ENCODE measurements at places on chromosomes 3 and 15. TPM values are rescaled to one million over a fixed set of nuclear protein-coding genes. Genes with fewer than 3 reads are reported as not detected.

GRCh38 chr3:147130461-147130860 lies 275.9 kb downstream of the ZIC4 start:
- DNase-seq = no peak

DNA sequence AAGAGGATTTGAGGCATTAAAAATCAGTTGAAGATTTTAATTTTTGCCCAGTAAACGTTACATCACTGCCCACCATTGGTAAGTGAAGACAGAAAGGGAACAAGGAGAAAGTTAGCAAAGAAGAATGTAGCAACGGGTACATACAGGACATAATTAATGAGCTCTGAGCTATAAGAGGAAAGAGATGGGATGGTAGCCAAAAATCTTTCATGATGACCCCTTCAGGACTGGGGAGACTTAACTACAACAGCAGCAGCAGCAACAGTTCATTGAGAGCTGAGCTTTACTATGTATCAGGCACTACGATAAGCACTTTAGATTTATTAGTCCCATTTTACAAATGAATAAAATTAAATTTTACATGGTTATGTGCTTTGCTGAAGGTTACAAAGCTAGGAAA lies 18.4 kb downstream of the EMC4 start:
- DNase-seq = no peak

DNA sequence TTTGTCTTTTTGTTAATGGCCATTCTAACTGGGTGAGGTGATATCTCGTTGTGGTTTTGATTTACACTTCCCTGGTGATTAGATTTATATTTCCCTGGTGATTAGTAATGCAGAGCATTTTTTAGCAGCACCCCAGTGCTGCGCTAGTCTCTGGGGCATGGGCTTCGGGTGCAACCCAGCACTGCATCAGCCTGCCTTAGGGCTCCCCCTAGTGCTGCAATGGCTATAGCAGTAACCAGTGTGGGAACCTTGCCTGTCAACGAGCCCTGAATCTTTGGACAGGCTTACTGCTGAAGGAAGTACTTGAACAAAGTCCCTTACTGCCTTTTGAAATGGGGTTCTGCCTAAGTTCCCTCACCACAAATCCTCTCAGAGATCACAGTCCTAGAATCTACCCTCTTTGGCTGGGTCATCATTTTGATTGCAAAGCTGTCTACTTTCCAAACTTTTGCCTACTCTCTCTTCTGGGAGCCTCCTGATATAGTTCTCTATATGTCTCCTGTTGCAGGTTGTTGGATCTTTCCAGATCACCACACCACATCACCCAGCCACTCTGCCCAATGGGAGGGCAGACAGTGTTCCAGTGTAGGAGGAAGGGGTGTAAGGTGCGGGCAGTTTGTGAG lies 79.2 kb upstream of the CCNL1 start:
- no peak for DNase-seq

GRCh38 chr3:29291260-29291981 lies 10.6 kb downstream of the RBMS3 start:
- DNase-seq = no peak

- no peak for DNase-seq
Measured at GRCh38 chr3:52998771-52999513, 46.9 kb downstream of the SFMBT1 start.

GRCh38 chr15:69869291-69869690 lies 228.4 kb downstream of the TLE3 start:
- no peak for DNase-seq

- DNase-seq = no peak
Measured at GRCh38 chr3:78969483-78969882, 798.3 kb downstream of the ROBO1 start.

DNA sequence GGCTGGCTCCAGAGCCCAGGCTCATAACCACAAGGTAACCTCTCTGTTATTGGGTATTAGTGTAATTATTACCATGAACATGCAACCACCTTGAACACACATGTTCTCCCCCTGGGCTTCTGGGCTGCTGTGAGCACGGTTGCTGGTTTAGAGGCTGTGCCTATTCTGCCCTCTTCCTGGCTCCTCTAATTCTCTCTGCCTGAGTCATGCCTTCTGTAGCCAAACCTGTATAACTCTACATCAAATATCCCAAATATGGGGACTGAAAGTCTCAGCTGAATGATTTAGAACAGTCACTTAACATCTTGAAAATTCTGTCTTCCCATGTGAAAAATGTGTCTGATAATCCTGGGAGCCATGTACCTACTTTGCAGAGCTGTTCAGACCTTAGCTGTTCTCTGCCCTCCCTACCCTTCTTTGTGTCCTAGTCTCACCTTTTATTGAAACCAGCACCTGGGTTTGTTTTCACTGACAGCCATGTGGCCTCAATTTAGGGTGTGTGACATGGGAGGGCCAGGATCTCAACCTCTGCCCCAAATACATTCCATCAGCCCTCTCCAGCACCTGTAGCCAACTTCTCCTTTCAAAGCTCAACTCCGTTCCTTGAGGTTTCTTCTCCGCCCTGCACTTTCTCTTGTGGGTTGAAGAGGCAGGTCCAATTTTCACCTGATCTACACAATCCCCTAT lies 60.7 kb downstream of the PDZRN3 start:
- no peak for DNase-seq

DNA sequence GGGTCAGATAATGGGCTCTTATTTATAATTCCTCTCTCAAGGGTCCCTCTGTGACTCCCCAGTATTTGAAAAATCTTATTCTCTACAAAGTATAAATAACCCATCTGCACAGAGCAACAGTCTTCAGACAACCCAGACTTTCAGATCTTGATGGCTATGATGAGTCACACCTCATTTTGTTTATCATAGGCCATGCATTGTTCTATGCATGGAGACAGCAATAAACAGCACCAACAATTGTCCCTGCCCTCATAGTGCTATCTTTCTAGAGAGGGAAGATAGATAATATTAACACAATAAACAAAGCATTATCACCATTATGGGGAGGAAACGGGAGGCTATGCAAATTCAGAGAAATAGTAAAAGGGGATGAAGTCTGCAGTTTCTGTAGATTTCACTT lies 13.4 kb downstream of the FHIT start:
- DNase-seq = no peak

GRCh38 chr3:139455206-139455605 lies 21.1 kb downstream of the RBP2 start:
- DNase-seq = no peak

DNA sequence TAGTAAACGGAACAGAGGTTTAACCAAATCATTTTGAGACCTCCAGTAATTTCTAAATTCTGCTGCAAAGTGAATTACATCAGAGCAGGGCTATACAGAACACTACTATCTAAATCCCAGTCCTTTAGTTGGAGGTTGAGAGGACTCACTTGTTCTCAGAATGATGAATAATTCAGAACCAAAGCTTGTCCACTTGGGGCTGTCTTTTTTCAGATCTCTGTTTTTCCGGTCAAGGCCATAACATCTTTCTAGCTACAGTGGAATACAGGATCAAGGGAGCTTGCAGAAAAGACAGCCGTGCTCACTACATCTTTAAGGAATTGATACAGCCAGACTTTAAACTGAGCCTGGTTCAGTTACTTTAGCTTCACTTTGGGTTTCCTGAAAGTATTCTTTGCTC lies 194.5 kb downstream of the EFHB start:
- no peak for DNase-seq

DNA sequence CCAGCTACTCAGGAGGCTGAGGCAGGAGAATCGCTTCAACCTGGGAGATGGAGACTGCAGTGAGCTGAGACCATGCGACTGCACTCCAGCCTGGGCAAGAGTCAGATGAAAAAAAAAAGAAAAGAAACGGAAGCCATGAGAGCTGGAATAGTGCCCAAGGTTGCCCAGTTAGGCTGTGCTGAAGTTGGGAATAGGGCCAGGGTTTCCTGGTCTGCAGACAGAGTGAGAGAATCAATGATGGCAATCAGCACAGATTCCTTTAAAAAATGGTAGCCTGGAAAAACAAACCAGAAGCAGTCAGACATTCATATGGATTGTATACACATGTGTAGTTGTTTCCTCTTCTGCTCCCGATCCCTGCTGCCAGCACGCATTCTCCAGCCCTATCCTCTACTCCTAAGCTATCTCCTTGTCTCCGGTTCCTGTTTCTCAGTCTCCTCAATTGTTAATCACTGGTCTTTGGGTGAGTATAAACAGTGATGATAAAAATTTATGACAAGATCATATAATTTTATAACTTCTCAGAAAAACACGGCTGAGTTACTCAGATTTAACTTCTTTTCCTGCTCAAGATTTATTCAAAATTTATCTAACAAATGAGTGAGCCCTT lies 316.2 kb upstream of the UMPS start:
- no peak for DNase-seq

DNA sequence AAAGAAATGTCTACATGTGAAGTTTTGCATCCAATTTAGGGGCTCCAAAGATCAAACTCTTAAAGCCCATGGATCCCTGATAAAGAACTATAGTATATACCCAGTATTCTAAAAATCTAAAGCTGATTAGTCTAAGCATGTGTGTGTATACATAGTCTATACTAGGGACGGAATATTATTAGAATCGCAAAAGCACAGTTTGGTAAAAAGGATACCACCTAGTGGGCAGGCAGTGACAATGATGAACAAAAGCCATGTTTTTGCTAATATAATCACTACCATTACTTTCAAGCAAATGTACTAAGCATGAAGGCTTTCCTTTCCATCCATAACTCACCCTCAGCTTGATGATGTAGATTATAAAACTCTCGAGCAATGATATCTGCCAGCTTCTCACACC lies 16.5 kb downstream of the POLQ start:
- no peak for DNase-seq

DNA sequence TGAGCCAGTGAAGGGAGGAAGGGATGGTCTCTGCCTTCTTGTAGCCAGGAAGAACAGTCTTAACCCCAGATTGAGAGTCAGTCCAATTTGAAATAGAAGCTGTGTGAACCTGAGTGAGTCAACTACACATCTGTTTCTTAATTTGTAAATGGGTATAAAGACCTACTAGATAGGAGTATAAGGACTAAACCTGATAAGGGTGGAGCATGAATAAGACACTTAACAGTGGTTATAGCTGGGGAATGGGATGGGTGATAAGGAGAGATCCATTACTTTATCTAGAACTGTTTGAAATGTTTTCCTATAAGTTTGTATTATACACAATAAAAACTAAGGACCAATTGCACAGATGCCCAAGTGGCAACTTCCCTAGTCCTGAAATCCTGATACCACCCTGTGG lies 1.4 kb downstream of the MAN2C1 start:
- no peak for DNase-seq

Gene PAK6
- polyA plus RNA-seq = 5.5 TPM

Gene SNX33
- 18.9 TPM for polyA plus RNA-seq

Gene BFSP2
- not detected for polyA plus RNA-seq

Gene AP3B2
- polyA plus RNA-seq = 1.9 TPM

Gene TRIM42
- polyA plus RNA-seq = not detected

Gene FBXL2
- polyA plus RNA-seq = 31.4 TPM

Gene MAGEL2
- polyA plus RNA-seq = 3.6 TPM

Gene TMEM212
- polyA plus RNA-seq = not detected

Gene NUP210
- polyA plus RNA-seq = 23.7 TPM

Gene LINGO1
- polyA plus RNA-seq = 16.6 TPM

Gene CLDN18
- 0.71 TPM for polyA plus RNA-seq
